ENCODE measurements at places on chromosomes 6 and 20. TPM values are rescaled to one million over a fixed set of nuclear protein-coding genes. Genes with fewer than 3 reads are reported as not detected.

DNA sequence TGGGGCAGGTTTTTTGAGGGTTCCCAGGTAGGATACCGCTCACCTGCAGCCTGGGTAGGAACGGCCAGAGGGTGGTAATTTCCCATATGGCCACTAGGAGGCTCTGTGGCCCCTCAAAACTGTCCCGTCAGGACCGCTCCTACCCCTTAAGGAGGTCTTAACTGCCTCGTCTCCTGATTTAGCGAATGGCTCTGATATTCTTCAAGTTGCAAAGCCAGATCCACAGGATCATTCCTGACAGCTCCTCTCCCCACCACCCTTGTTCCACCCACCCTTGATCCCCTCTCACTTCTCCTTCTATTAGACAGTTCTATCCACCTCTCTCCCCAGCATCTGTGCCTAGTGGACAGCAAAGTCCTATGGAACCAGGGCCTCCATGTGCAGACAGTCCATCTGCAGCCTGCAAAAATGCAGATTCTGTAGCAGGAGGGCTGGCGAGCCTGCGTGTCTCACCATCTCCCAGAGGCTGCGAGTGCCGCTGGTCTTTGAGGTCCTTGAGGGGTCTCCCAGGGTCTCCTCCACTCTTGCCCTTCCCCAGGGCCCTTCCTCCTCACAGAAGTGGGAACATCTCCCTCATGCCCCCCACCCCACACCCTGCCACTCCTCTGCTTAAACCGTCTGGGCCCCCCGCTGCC, 34.3 kb upstream of the ZBP1 start:
- H3K36me3 ChIP-seq, result no peaks in the 10 kb centered on the region
- H3K27ac ChIP-seq, result no peak overlapping the region
- peaks cover 24% of the 10 kb centered on the region for H3K4me1 ChIP-seq
- peak; percentile 60 for DNase-seq
- H3K27me3 ChIP-seq, result no peaks in the 10 kb centered on the region

DNA sequence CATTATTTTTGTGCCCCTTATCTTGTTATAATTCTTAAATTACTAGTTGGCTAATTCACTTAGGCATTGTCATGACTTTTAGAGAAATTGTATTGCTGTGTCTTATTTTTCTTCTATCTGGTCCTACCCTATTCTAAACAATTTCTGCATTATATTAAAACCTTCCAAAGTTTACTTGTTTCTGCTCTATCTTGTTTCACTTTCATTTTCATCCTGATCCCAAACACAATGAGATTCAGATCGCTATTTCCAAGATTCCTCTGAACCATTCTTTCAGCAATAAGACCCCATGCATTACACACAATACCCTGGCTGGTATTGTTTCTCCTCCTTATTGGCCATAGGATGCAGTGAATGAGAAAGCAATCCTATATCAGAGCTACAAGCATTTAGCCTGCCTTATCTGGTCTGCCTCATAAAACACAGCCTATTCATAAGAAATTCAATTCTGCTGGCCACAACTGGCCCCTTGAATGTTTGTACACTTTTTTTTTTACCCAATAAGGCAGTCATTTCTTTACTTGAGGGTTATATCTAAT, 69.9 kb upstream of the POU3F2 start:
- no peak overlapping the region for H3K27ac ChIP-seq
- no peak for DNase-seq
- no peaks in the 10 kb centered on the region for H3K36me3 ChIP-seq
- no peak overlapping the region for H3K4me3 ChIP-seq

GRCh38 chr20:10848810-10849370, 175.1 kb upstream of the JAG1 start:
- H3K36me3 ChIP-seq, result no peaks in the 10 kb centered on the region
- DNase-seq, result no peak
- H3K4me1 ChIP-seq, result no peaks in the 10 kb centered on the region
- no peak overlapping the region for H3K27ac ChIP-seq

NOX3 gene
- total RNA-seq, result not detected

GRCh38 chr20:46583411-46584214, 33.2 kb upstream of the OCSTAMP start:
- no peak overlapping the region for H3K27ac ChIP-seq
- H3K36me3 ChIP-seq, result no peaks in the 10 kb centered on the region
- H3K4me1 ChIP-seq, result no peaks in the 10 kb centered on the region
- no peak for DNase-seq
- no peak overlapping the region for H3K4me3 ChIP-seq

- no peaks in the 10 kb centered on the region for H3K36me3 ChIP-seq
- no peaks in the 10 kb centered on the region for H3K27me3 ChIP-seq
- peaks cover 5% of the 10 kb centered on the region for H3K4me1 ChIP-seq
- no peak overlapping the region for H3K4me3 ChIP-seq
These were observed 308.2 kb upstream of the SGK1 start for GRCh38 chr6:134626086-134626485.

- no peak for DNase-seq
- no peaks in the 10 kb centered on the region for H3K4me1 ChIP-seq
- no peak overlapping the region for H3K27ac ChIP-seq
- H3K36me3 ChIP-seq, result no peaks in the 10 kb centered on the region
- H3K27me3 ChIP-seq, result peaks cover 2% of the 10 kb centered on the region
- H3K4me3 ChIP-seq, result no peak overlapping the region
These were observed 15.0 kb upstream of the PRIM2 start for GRCh38 chr6:57302477-57302876.

DNA sequence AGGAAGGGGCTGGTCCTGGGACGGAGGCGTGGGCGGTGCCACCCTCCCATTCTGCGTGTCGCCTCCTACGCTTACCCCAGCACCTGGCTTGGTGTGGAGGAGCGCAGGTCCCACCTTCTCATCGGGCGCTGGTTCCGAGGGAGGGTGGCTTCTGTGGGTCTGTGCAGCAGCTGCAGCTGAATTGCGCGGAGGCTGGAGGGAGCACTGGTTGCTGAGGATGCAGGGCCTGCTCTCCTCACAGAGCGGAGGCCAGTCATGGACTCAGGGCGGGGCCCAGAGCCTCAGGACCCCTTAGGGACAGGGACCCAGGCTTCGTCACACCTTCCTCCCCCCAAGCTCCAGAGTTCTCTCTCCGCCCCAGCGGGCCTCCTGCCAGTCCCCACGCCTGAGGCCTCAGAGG, 127.8 kb upstream of the MAP3K4 start:
- no peaks in the 10 kb centered on the region for H3K27me3 ChIP-seq
- DNase-seq, result no peak
- H3K4me1 ChIP-seq, result no peaks in the 10 kb centered on the region

DNA sequence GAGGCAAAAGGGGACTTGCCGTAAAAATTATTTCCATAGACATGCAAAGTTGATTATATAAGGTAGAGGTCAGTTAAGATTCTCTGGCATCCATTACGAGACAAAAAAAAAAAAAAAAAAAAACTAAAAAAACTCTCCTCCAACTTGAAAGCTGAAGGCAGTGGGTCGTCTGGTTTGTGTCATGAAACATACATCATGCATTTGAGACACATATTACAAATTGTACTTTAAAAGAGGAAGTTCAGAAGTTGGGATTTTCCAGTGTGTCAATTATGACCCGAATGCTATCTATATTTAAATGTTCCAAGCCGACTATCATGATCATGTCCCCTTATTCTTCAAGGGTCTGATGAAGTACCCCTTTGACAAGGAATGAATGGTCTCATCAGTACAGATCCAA, 125.1 kb downstream of the ZNF217 start:
- peaks cover 4% of the 10 kb centered on the region for H3K27me3 ChIP-seq
- no peak overlapping the region for H3K27ac ChIP-seq
- no peaks in the 10 kb centered on the region for H3K36me3 ChIP-seq
- H3K4me3 ChIP-seq, result no peak overlapping the region
- no peaks in the 10 kb centered on the region for H3K4me1 ChIP-seq

DNA sequence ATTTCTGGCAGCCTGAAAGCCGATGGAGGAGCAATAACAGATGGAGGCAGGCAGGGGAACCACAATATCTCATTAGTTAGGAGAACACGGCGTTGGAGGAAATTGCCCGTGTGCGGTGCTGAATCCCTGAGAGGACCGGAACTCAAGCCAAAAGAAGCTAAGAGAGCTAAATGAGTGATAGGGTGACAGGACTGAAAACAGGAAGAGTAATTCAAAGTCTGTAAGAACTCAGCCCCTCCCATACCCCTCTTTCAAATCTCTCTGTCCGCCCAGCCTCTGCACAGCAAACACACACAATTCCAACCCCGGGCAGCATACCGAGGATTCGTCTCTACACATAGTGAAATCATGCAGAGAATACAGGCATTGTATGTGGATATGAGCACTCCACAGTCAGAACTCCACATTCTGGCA, 2.6 kb upstream of the IPCEF1 start:
- DNase-seq, result no peak
- peak overlapping the region; percentile 42 for H3K4me3 ChIP-seq
- peaks cover 8% of the 10 kb centered on the region for H3K36me3 ChIP-seq
- peaks cover 44% of the 10 kb centered on the region for H3K4me1 ChIP-seq
- H3K27me3 ChIP-seq, result no peaks in the 10 kb centered on the region

GRCh38 chr6:29954272-29954671, 11.9 kb downstream of the HLA-A start:
- H3K27me3 ChIP-seq, result no peaks in the 10 kb centered on the region
- no peak for DNase-seq
- H3K27ac ChIP-seq, result no peak overlapping the region
- no peak overlapping the region for H3K4me3 ChIP-seq
- peaks cover 5% of the 10 kb centered on the region for H3K36me3 ChIP-seq

DNA sequence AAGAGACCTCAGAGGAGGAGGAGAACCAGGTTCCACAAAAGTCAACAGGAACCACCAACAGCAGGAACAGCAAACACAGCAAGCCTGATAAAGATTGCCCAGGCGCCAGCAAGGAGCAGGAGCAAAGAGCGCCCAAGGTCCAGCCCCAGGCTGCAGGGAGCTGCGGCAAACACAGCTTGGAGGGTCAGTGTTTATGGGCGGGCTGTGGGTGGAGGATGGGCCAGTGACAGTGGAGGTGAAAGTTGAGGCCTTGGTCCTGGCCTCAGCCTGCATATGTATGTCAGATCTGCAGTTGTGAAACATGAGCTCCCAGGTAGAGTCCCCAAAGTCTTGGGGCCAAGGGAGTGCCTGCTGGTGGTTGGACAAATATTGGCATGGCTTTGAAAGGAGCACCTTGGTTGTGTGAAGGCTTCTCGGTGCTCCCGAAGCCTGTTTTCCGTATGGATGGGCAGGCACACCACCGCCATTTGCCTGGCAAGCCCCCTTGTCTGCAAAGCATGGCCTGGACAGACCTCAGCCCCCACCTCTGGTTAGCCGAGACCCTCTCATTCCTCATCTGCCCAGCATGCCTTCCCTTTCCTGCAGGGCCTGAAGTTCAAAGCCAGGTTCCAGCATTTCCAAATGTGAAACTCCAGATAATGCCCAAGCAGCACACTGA, 2.0 kb upstream of the CAPN11 start:
- H3K27ac ChIP-seq, result no peak overlapping the region
- H3K4me1 ChIP-seq, result peaks cover 11% of the 10 kb centered on the region
- peaks cover 3% of the 10 kb centered on the region for H3K27me3 ChIP-seq
- no peak overlapping the region for H3K4me3 ChIP-seq

GRCh38 chr20:44662261-44662660, 10.8 kb upstream of the ADA start:
- no peak overlapping the region for H3K4me3 ChIP-seq
- no peaks in the 10 kb centered on the region for H3K27me3 ChIP-seq
- no peak for DNase-seq
- H3K27ac ChIP-seq, result no peak overlapping the region

FAM83B gene
- not detected for total RNA-seq

- no peak for DNase-seq
- no peak overlapping the region for H3K4me3 ChIP-seq
- H3K27me3 ChIP-seq, result peaks cover 8% of the 10 kb centered on the region
- H3K36me3 ChIP-seq, result no peaks in the 10 kb centered on the region
These were observed 337.0 kb downstream of the THBS2 start for GRCh38 chr6:168916576-168917211.

HNF4A gene
- total RNA-seq, result not detected

ID4 gene
- not detected for total RNA-seq

DNA sequence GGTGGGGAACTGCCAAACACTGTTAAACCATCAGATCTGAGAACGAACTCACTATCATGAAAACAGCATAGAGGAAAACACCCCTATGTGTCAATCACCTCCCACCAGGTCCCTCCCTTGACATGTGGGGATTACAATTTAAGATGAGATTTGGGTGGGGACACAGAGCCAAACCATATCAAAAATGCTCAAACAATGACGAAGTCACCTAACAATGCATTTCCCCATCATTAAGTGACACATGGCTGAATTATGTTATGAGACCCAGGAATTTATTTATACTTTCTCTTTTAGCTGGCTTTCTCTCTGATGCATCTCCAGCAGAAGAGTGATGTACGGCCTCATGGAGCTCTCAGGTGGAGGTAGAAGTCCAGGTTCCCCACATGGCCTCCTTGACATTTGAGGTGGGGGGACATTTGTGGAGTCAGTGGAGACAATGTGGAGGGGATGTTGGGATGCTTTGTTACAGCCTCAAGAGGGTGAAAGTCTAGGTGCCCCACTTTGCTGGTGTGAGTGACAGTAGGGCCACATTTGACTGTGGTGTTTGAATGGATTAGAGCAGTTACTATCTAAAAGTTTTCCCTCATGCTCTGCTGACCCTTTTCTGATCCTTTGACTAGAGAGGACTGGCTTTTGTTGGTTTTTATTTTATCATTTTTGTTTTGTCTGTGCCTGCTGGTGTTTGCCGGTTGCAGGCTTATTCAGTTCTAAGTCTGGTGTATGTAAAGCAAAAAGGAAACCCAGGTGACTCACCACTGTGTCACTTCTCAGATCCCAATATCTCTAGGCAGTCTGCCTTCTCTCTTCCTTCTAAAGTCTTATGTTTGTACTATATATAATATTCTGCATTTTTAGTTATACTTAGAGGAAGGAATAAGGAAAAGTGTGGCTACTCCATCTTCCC, 18.5 kb upstream of the DCBLD1 start:
- no peak overlapping the region for H3K4me3 ChIP-seq
- peaks cover 16% of the 10 kb centered on the region for H3K27me3 ChIP-seq
- no peak for DNase-seq
- peaks cover 15% of the 10 kb centered on the region for H3K4me1 ChIP-seq
